ENCODE measurements at places on chromosomes 2 and 18.

- DNase-seq, result no peak
Observed at GRCh38 chr18:57497372-57498294, 62.5 kb downstream of the ONECUT2 start.

DNA sequence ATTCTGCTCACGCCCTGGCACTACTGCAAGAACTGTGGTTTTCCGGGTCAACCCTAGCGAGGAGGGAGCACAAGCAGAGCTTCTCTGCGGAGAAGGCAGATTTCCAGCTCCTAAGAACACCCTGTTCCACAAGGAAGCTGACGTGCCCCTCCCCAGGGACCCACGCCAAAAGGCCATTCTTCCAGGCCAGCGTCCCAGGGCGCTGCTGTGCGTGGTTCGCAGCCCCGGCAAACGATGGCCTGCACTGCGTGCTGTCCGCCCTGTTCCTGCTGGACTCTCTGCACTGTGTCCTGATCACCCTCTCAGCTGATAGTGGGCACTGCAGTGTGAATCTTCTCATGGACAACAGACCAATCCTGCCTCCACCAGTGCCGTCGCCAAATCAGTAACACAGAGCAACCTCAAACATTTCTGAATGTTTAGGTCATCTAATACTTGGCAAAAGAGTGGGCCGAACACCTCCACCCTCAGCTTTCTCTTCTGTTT is 49.1 kb downstream of the ADI1 start:
- peak; percentile 89 for DNase-seq

GRCh38 chr2:12081481-12082210 is 335.2 kb downstream of the LPIN1 start:
- DNase-seq, result peak; percentile 77

GRCh38 chr2:158579928-158580327 is 123.2 kb downstream of the PKP4 start:
- no peak for DNase-seq

DNA sequence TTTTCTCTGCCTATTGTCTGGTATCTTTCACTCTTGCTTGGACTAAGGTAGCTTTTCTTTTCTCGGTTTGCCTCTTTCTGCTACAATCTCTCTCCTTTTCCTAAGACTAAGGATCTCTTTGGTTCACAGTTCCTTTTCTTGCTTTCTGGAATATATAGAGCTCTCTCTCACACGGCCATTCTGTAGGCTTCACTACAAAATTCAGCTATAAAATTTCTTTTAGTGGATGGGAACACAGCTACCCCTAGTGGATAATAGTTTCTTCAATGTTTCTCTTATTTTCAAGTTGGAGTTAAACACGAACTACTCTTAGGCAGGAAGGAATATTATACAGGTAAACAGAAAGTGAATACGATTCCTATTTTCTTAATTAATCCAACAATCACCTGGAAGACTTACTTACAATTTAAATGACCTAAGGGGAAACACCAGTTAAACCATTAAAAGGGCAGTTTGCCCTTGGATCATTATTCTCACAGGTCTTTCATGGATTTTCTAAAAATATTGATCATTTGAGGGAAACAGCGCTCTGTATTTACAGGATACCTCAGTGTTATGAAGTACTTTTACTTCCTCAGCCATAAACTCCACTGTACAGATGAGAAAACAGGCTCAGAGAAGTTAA is 140.5 kb downstream of the LRP2 start:
- peak; percentile 9 for DNase-seq

DNA sequence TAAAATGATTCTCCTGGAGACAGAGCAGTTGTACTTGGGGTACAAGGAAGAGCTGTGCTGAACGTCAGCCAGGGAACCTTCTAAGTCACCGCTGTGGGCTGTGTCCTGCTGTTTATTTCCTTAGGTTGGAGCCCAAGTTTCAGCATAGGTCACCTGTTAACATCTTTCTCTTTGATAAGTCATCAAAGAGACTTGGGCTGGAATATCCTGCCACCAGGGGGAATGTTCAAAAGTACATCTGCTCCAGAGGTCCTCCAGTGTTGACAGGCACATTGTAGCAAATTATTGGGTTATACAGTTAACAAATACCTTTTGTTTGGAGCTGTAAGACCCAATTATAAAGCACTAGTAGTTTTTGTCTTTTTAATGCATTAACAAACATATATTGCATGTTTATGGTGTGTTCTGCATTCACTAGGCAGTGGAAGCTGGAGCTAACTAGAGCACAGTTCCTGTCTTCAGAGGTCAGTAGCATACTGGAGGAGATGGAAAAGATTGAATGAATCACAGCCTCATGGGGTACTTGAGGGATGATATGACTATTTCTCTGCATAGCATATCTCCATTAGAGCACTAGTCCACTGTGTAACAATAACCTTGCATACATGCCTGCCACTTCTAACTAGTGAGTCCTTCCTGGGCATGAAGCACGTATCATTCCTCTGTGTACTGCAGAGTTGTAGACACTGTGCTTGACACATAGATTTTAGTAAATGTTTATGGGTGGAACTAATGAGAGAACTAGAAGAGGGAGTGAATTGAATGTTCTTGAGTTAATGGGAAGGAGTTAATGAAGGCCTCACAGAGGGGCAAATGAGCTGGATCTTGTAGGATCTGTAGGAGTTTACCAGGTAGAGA is 182.1 kb downstream of the AGAP1 start:
- peak; percentile 23 for DNase-seq

DNA sequence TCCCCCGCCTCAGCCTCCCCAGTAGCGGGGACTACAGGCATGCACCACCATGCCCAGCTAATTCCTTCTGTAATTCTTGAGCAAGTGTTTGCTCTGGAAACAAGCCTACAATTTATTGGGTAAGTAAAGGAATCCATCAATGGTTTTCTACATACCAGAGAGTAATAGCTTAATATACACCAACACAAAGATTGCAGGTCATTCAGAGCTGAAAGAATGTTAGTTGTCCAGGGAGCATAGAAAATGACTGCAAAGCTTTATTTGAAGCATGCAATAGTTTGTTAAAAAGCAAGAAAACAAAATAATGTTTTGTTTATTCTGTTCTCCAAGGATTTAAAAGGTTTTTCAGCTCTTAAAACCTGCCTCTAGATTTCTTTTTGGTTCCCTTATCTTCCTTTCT is 5.6 kb downstream of the IDH1 start:
- no peak for DNase-seq

- DNase-seq, result no peak
Observed at GRCh38 chr18:79868168-79868784, 70.5 kb downstream of the KCNG2 start.

DNA sequence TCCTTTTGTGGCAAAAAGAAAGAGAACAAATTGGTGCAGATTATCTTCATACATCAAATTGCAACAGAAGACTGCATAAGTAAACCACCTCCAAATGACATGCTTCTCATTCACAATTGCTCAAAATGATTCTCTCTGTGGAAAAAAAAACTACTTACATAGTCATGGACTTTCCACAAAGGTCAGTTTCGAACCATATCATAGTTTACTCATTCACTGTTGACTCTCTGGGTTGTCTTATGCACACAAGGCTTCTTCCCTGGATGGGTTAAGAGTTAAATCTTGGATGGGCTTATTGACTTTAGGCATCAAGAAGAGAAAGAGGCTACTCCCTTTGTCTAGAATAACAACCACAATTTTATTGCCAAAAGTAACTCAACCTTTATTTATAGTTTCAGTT is 91.3 kb upstream of the RAB27B start:
- no peak for DNase-seq

- no peak for DNase-seq
Observed at GRCh38 chr2:38599706-38600105, 3.0 kb downstream of the HNRNPLL start.

DNA sequence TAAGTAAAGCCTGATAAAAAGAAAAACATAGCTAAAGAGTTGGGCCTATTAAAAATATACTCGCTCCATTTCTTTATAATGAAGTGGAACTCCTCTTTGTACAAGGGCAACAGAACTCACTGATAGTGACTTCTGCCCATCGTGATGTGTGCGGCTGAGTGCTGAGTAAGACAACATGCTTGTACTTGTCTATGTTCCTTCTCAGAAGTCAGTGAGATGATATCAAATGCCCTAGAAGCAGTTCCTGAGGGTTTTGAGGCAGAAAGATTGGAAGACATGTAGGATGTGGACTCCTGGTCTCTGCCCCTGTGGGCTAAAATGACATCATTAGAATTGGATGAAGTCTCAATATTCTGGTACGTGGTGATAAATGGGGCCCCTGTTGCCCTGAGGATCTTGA is 73.8 kb downstream of the USP40 start:
- DNase-seq, result no peak

- DNase-seq, result peak; percentile 30
Observed at GRCh38 chr18:28013066-28013465, 163.9 kb downstream of the CDH2 start.

- DNase-seq, result no peak
Observed at GRCh38 chr2:140696449-140696848, 1434.4 kb downstream of the LRP1B start.

DNA sequence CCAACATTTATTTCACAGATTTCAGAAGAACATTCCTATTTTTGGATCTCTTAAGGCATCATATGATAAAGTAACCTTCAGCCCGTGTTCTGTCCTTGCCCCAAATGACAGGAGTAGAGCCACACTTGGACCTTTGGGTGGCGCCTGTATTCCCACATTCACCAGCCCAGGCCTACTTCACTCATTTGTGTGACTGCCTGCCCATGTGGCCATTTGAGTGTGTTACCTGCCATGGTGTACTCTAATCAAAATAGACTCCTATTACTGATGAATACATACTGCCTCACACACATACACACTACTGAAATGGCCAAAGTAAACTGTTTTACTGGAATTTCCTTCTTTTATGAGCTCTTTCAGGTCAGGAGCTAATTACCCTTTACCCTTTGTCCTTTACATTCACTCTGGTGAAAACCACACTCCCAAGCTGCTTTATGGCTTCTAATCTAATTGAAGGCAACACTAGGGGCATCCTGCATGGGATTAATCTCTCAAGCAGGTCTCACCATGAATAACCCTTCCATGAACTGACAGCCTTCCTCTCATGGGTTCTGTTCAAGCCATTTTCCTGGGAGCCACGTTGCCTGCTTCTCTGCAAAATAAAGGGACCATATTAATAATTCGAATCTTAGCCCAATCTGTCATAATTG is 271.0 kb upstream of the GALNT5 start:
- DNase-seq, result no peak

- no peak for DNase-seq
Observed at GRCh38 chr2:144771348-144771747, 251.4 kb upstream of the ZEB2 start.

DNA sequence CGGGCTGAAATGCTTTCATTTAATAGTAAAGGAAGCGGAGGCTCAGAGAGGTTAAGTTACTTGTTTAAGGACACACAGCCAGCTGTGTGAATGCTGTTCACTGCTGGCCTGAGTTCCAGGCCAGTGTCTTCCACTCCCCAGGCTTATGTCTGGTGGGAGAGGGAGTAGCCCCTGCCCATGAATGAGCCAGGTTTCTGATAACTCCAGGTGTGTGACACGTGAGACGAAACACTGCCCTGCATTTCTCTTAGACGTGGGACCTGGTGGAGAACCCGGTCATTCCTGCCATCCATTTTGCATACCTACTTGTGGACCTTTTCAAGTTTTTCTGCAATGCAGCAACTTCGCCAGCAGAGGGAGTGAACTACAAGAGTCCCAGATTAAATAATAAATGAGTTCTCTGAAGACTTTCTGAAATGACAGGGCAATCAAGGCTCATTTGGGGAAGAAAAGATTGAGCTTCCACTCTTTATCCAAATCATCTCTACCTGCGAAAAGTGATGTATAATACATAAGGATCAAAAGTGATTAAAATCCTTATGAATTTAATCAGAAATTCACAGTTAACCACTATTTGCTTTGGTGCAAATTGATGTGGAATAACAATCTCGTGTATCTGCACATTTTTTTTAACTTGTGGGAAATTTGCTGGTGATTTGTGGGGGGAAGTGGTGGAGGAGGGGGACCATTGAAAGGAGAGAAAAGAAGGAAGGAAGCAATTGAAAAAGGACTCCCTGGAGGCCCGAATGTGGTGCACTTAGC is 79.4 kb upstream of the ASB18 start:
- peak; percentile 62 for DNase-seq

- DNase-seq, result no peak
Observed at GRCh38 chr2:10983711-10984110, 72.0 kb downstream of the KCNF1 start.

DNA sequence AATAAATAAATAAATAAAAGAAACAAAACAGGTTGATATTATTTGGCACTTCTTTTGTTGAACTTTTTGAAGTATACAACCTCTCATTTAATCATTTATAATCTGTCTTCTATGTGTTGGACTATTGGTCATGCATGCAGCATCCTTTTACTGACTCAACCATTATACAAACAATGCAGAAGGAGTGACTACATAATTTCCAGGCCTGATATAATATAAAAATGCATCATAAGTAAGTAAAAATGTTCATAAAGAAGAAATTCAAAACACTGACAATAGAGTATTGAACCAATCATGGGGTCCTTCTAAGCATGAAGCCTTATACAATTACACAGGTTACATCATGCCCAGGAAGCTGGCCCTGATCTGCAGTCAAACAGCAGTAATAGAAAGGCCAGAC is 141.5 kb upstream of the FN1 start:
- DNase-seq, result peak; percentile 40

DNA sequence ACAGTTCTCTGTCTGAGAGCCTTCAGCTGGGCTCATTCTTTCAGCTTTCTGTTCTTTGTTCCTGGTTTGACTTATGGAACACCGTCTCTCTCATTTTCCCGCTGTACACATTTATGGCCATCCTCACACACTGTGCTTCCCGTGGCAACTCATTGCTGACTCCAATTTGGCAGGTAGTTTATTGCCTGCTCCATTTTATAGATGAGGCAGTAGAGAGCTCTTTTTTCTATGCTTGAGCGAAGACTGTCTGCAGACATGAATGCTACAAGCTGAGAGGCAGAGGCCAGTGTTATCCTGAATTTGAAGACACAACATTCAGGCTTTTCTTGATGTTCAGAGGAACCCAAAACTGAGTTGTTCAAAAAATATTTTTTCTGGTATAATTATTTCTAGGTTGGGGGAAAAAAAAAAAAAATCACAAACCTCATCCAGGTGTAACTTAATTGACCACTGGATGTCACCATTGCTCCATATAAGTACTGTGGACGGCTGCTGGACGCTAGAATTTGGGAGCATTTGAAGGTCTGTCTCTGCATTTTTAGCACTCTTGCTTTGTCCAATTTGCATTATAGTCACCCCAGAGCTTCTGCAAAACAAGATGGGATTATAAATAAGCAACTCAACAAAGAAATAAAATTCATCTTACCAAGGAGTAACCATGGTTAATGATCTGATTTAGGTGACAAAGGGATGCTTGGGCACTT is 83.5 kb downstream of the HRH4 start:
- peak; percentile 15 for DNase-seq

GRCh38 chr2:175030380-175031271 is 25.4 kb upstream of the CHN1 start:
- peak; percentile 49 for DNase-seq

- peak; percentile 91 for DNase-seq
Observed at GRCh38 chr2:168545439-168546082, 89.5 kb downstream of the CERS6 start.

GRCh38 chr2:168584911-168585310 is 128.8 kb downstream of the CERS6 start:
- no peak for DNase-seq

- peak; percentile 75 for DNase-seq
Observed at GRCh38 chr2:75500633-75501032, 60.1 kb downstream of the EVA1A start.

- DNase-seq, result no peak
Observed at GRCh38 chr18:29087616-29088246, 910.8 kb upstream of the CDH2 start.

All from EL (cell line).